ENCODE measurements at places on chromosomes 3 and 15.

DNA sequence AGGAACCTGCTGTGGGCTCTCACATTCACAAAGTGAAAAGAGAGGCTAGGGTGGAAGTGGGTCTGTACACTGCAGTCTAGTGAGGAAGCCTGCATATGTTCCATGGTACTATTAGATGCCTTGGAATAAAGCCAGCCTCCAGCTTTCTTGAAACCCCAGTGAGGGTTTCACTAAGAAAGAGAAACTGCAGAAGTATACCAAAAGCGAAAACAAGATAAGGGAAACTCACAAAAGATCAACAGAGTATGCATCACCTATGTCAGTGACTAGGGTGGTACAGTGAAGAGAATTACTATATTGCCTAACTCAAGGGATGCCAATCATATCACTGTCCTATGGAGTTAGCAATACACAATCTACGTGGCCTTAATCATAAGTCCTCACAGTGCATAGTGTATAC, 212.5 kb upstream of the GADL1 start:
- DNase-seq: no peak

DNA sequence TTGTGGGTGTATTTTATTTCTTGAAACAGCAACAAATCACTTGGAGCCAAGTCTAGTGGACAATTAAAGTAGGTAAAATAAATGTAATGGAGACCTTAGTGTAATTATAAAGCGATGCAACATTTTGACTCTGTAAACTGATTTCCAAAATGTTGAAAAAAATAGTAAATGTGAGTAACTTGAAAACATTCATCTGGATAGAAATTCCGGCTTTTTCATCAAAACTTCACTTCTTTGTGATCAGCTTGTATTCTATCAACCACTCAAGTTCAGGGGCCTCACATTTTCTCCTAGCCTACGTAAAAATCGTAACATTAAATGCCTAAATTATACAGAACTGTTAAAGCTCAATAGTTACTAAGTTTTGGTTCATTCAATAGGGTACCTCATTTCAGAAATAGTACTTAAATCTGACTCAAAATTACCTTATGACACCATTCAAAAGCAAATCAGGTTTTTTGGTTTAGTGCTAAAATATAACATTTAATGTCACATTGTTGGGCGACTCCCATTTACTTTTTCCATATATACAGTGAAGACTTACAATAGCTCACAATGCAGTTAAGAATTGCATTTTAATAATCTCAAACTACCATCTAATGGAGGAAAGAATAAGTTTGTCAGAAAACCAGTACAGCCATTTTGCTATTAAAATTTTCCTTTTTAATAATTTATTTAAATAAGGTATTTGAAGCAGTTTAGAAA, 12.7 kb downstream of the CCNL1 start:
- DNase-seq: no peak

DNA sequence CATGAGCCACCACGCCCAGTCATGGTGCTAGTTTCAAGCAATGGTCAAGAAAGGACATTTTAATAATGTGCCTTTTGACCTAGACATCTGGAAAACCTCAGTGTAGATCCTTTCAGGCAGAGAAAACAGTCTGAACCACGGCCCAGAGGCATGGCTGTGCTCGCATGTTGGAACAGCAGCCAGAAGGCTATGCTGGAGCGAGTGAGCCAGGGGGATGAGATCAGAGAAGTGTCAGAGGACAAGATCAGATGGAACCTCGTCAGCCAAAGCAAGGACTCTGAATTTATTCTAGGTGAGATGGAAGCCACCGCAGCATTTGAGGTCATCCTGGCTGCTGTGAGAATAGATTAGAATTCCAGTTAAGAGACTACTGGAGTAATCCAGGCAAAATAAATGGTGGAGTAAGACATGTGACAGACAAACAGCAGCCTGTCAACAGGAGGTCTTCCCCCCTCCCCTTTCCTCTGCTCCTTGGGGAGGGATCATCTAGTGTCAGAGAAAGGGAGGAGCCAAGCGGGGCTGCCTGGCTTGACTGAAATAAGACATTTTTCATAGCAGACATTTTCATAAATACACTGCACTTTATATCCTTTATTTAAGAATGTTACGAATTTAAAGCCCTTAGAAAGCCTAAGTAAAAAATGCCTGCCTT, 40.4 kb upstream of the ACKR4 start:
- DNase-seq: no peak

GRCh38 chr3:104214937-104215336, 1151.8 kb upstream of the ALCAM start:
- no peak for DNase-seq

GRCh38 chr15:32029862-32030781, at the start of gene CHRNA7:
CHRNA7 (plus strand) TSS chr15:32030515; CDS start chr15:32030595, 80 bp downstream.
- DNase-seq: peak; percentile 2

GRCh38 chr15:46735115-46735514, 982.2 kb upstream of the SEMA6D start:
- no peak for DNase-seq

DNA sequence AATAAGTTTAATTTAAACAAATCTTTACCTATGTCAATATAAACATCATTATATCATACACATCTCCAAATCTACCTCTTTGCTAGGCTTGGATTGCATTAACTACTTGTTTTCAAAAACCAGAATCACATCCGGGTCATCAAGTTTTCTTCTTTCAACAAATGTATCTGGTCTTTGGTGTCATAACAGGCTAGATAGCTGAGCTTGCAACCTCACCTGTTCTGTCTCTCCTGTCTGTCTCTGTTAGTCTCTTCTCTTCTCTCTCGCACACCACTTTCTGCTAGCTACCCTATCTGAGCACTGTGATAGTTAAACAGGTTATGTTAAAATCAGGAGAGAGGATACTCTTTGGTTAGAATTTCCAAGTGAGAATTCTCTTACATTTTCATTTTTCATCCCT, 6.7 kb downstream of the FOXB1 start:
- DNase-seq: no peak

DNA sequence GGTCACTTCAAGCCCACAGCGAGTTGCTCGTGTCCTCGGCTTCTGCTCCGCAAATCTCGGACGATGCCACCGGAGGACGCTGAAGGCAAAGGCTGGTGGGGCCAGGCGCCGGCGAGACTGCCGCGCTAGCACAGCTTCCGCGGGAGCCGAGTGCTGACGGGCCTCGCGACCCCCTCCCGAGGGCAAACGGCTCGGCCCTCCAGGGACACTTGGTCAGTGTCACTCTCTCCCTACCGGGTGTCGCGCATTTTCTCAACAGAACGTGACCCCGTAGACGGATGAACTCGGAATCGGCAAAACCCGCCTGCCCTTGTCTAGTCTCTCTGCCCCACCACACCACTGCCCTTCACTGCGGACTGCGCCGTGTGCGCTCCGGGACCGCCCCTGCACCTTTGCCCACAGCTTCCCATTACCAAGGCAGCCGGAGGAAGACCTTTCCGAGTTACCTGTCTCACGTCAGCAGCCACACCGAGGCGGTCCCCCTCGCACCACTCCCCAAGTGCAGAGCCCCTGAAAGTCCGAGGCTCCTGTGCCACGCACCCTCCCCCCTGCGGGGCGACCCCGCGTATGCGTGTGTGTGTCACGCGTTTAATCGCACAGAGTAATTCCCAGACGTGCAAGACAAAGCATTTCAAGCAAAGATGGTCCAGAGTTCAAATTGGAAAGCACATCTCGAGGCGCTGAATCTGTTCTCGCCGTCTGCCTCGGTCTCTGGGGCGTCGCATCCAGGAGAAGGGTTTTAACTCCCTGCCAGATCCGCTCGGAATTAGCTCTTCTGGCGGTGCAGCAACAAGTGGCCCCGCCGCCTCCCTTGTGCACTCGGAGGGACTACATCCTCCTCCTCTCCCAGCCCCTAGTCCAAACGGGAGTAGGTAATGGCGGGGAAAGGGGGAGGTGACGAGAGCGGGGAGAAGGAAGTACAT, 245.0 kb upstream of the TOPAZ1 start:
- no peak for DNase-seq

- no peak for DNase-seq
These were observed 15.1 kb downstream of the GRIP2 start for GRCh38 chr3:14524920-14525660.

DNA sequence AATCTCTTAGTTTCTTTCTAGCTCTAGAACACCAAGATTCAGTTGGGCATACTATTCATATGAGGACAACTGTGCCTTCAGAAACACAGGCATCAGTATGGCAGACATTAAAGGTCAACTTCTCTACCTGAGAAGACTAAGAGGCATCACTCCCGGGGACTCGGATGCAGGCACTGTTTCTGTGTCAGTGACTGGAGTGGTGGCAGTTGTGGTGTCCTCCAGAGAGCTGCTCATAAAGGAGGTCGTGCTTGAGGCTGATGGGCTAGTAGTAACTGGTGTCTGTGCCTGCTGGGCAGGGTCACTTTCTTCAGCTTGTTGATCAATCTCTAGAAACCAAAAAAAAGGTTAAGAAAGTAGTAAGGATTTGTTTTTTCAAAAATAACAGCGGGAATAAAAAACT, 75.2 kb downstream of the FBXL22 start:
- DNase-seq: peak; percentile 10

- no peak for DNase-seq
These were observed 49.8 kb downstream of the EXOG start for GRCh38 chr3:38545983-38546382.

GRCh38 chr15:60679256-60679655, 200.3 kb upstream of the ICE2 start:
- no peak for DNase-seq

- no peak for DNase-seq
These were observed 384.5 kb upstream of the IL12A start for GRCh38 chr3:159604151-159604581.

DNA sequence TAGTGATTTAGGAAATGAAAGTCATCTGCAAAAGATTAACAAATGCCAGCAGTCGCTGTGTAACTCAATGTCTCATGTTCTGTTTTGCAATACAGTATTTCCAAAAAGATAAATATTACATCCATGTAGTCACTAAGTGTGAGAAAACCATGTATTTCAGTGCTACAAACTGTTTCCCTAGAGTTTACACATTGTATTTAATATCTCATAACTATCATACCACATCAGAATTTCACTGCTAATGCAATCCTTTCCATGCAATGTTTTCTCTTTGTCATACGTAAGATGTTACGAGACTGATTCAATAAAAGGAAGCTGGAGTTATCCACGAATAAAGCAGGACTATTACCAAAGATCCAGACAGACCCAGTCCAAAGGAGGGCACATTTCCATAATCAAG, 269.4 kb downstream of the GBE1 start:
- no peak for DNase-seq

- DNase-seq: no peak
These were observed 47.8 kb upstream of the VPS8 start for GRCh38 chr3:184764191-184764590.

DNA sequence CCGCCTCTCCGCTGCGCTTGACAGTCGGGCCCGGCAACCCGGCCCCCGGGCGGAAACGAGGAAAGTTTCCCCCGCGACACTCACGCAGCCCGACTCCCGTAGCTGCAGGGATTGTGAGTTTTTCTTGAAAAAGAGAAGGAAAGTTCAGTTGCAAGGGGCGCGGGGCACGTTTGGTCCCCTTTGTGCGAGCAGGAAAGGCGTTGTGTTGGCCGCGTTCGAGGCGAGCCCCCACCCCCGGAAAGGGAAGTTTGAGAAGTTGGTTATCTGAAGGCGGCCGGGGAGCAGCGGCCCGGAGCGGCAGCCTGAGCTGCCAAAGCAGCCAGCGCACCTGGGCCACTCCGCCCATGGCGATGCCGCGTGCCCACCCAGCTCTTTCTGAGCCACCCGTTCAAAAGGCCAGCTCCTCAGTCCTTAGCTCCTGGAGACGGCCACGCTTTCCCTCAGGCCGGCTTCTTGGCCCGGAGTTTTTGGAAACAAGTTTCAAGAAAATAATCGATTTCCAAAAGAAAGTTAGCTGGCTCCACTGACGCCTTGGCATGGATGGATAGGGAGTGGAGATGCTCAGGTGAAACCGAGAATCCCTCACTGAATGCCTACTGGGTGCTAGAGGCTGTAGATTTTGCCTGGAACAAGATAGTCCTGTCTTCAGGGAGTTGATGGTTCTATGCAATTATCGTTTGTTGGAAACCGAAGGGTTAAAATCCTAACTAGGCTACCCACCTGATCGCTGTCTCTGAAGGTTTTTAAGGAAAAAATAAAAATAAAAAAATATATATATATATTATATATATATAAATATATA, 832 bp downstream of the TGFBR2 start:
- DNase-seq: peak; percentile 77

GRCh38 chr3:193016437-193016901, 98.8 kb upstream of the MB21D2 start:
- DNase-seq: no peak

GRCh38 chr3:109963831-109964230, 626.5 kb upstream of the DPPA4 start:
- DNase-seq: no peak

GRCh38 chr3:49017971-49018706, at the start of gene DALRD3:
DALRD3 (minus strand) TSS chr3:49018580; CDS start chr3:49018564, 16 bp downstream.
- peak; percentile 68 for DNase-seq

DNA sequence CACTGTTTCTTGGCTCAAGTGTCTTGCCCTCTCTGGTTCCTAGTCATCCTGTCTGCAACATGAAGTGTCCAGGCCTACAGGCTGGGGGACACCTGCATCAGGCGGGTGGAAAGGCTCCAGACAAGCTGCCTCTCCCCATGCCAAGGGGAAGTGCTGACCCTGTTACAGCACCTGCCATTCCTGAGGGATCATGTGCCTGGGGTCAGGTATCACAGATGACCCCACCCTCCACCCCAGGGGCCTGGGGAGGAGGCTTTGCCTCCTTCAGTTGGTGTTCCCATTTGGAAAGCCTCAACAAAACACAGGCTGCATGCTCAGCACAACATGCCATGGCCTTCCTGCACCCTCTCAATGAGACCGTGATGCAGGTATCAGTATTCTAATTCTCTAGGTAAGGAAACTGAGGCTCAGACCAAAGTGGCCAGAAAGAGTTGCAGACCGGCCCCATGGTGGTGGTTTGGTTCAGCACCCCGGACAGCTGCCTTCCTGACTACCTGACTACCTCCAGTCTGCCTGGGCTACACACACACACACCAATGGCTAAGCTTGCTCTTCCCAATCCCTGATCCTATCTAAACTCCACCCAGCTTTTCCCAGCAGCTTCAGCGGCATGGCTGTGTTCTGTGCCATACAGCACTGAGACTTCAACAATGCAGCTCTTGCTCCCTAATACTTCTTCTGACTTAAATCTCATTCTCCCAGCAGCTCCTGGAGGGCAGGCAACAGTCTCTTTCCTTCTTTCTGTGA, 69.7 kb upstream of the LINGO1 start:
- no peak for DNase-seq

DNA sequence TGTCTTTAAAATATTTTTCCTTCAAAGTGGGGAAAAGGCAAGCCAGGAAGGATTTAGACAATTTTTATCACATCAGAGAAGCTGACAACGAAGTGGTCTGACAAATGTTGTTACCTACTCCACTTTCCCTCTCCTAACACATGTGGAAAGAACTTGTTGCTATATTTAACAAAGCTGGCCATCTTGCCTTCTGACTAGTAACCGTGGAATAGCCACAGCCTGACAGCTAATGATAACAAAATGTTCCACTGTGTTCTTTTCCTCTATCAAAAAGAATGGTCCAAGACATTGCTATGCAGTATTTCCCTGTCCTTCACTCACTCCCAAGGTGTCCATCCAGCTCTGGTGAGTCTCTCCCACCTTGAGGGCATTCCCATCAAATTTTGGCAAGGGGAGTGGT, 481.4 kb upstream of the THBS1 start:
- DNase-seq: no peak

GRCh38 chr3:126720596-126720995, 16.6 kb downstream of the CHCHD6 start:
- no peak for DNase-seq
